ENCODE measurements at places on chromosomes 4 and X.
A peak's percentile ranks its signal among the peaks of the same experiment; 100 is the strongest.

DNA sequence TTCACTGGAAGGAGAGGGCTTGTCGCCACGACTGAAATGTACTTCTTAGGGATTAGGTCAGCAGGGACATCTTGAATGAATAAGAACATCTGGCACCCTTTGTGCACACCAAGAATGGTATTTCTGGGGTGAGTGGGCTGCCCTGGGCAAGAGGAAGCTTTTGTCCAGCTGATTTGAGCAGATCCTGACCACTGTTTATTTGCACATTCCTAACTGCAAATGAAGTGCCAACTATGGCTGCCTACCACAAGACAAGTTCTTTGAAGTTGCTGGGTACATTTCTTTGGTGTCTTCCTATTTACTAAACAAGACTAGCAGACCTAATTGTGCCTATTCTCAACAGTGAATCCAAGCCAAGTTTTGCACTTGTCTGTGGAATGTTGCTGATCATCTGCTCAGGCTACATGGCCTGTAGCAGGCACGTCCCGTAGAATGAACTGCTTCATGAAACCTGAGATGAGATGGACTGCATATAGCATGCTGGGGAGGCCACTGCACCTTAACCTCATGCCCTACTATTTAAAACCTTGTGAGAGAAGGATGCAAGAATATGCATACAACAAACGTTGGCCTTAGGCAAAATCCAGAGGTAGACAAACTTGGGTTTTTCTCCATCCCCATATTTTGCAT, 45.0 kb downstream of the PIR start:
- peak; percentile 11 for DNase-seq

DNA sequence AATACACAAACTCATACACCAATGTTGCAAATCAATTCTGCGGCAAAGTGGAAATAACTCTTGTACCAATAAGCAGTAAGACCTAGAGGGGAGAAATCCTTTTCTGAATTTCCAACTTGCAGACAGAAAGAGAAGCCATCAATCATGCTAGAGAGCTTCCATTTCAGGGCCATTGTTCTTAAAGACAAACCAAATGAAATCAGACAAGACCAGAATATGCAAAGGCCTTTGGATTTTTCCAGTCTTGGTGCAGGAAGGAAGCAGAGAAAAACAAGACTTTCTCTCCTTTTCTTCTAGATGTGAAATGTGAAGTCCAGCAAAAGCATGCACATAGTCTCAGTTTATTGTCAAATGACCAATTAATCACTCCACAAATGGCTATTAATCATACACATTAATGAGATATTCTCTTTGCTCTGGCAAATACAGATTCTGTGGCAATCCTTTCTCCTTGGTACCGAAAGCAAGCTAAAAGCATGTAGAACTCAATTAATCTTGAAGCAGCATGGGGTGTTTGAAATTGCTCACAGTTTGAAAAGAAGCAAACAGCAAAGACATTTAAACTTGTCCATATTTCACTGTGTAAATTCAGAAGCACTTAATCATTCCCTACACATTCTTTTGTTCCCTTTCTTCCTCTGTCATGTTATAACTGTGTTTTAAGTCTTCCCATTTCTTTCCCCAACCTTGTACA, 466.1 kb downstream of the GPAT3 start:
- no peak for DNase-seq

DNA sequence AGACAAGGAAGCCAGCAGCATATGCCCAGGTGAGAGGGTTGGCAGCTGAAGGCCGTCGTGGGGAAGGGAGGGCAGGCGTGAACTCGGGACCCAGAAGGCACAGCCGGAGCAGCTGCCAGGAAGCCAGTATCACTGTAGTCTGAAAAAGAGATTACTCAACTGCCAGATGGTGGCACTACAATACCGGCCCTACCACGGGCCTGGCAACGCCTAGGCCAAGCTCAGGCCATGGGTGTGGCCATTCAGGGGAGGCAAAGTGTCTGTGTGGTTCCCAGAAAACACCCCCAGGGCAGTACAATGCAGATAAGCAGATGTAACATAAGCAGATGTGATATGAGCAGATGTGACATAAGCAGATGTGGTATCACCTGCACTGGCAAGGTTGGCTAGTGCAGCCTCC, 236.0 kb downstream of the AFAP1 start:
- DNase-seq = no peak

DNA sequence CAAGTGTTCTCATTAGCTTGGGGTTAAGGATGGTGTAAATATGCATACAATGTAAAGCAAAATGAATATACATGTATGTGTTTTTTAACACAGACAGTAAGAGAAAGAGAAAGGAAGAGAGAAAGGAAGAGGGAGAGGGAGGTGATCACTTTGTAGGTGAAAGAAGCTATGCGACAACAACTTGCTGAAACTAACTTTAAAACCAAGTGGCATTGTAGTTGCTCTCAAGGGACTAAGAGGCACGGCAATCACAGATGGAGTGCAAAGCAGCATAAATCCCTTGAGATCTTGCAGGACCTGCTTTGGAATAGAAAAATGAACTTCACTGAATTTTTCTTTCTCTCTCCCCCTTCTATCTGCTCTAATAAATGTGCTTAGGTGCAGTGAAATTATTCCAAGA, 1665.0 kb upstream of the TENM3 start:
- DNase-seq = no peak

GRCh38 chr4:20381005-20381404, 129.3 kb downstream of the SLIT2 start:
- no peak for DNase-seq

DNA sequence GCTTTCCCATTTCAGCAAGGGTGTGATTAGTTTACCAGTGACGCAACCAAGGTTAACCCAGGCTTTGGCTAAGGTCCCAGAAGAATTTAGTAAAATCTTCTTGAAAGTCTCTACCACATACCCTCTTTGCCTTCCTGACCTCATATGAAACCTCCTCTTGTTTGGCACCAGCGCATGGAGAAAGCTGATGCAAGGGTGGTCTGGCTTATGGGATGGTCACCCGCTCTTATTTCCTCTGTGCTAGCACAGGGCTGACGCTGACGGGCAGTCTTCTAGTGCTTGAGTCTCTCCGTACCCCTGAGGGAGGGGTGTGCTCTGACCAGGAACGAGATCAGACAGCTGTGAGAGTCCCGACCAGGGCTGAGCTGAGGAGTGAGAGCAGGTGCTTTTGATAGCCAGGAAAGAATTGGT, 137.6 kb downstream of the TENM3 start:
- DNase-seq = peak; percentile 51

DNA sequence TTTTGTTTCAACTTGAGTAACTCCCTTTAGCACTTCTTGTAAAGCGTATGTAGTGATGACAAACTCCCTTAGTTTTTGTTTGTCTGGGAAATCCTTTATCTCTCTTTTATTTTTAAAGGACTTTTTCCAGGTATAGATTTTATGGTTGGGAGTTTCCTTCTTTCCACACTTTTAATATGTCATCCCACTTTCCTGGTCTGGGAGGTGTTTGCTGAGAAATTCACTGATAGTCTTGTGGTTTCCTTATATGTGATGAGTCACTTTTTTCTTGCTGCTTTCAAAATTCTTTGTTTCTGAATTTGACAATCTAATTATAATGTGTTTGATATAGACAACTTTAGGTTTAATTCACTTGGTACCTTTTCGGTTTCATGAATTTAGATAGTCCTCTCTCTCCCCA, 353.9 kb downstream of the GPAT3 start:
- peak; percentile 50 for DNase-seq

DNA sequence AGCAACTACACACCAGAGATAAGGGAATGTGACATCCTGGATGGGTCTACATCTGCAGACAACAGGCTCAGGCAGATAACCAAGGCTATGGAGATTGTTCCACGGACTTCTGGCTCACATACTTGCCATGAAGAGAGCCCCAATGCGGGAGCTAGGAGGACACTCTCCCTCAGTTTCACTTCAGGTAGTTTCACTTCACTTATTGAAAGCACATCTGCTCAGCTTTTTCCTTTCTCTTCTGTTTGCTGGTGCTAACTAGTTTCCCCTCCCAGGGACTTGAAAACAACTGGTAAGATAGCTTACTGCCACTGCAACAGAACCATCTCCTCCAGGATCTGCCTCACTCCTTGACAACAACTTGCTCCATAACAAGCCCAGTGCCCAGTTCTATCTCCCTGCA, 1.4 kb upstream of the CT47C1 start:
- DNase-seq = no peak

DNA sequence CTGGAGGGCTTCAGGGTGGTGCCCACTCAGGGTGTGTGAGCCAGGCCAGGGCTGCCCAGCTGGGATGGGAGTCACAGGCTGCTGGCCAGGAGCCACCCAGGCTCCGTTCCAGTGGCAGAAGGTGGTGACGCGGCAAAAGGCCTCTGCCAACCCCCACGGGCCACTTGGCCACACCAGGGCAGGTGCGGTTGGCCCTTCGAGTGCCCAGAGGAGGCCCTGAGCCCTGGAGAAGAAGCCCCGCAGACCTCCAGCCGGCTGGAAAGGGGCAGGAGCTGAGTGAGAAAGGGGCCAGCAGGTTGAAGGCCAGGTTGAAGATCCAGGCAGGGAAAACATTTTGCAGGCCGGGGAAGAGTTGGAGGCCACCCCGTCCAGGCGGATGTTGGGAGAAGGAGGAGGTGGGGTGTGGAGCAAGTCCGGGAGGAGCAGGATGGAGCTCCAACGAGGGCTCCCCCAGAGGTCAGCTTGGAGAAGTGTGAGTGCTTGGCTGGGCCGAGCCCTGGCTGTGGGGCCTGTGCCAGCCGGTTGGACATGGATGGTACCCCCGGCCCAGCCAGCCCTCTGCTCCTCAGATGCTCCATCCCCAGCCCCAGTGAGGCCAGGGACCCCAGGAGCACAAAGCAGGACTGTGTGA, 2.8 kb upstream of the CPLX1 start:
- DNase-seq = no peak

DNA sequence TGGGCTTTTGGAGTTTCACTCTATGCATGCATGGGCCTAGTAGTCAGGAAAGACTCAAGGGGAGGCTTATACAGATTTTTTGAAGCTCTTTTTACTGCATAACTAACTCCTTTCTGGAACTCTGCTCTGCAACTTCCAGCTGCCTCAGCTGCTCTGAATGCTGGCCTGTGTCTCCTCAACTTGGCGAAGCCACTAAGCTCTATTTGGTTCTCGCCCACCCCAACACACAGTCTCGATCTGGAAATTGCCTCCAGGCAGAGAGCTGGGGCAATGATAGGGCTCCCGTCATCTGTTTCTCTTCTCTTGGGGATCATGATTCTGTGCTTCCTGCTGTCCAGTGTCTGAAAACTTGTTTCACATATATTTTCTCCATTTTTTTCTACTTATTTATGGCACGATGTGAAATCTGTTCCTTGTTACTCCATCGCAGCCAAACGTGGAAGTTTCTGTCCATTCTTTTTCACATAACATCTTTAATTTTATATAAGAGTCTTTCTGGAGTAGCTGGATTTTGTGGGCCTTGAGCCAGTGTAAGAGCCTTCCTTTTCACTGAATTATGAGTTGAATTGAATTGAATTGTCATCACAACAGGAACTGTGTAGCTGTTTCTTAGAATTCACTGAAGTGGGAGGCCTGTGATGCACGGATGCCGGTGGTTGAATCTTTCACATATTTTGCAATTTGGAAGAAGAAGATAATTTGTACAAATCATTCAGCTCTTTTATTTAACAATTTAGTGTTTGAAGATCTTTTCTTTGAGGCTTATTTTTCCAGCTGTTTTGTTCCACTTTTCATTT, 9.0 kb downstream of the ZNF275 start:
- DNase-seq = no peak

- DNase-seq = no peak
Observed at GRCh38 chrX:83469551-83469950, 38.5 kb upstream of the POU3F4 start.

DNA sequence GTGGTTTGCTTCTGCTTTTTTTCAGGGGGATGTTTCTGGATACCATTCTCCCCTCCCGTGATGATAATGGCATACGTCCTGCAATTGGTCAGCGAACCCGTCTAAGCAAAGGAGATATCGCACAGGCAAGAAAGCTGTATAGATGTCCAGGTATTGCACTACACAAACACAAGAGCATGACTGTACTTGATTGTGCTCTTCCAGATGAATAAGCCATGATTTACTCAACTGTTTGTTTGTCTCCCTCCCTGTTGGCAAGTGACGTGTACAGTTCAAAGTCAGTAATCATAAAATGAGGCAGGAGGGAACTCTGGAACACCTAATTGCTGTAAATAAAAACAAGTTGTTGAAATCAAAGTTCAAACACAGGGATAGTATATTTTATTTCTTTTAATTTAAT, 141.4 kb downstream of the TLL1 start:
- no peak for DNase-seq
